ENCODE measurements at places on chromosomes 7 and 10.

- DNase-seq = no peak
Measured at GRCh38 chr10:63286754-63287264, 153.7 kb downstream of the NRBF2 start.

GRCh38 chr7:129494041-129494440 is 8.3 kb upstream of the SMKR1 start:
- no peak for DNase-seq

DNA sequence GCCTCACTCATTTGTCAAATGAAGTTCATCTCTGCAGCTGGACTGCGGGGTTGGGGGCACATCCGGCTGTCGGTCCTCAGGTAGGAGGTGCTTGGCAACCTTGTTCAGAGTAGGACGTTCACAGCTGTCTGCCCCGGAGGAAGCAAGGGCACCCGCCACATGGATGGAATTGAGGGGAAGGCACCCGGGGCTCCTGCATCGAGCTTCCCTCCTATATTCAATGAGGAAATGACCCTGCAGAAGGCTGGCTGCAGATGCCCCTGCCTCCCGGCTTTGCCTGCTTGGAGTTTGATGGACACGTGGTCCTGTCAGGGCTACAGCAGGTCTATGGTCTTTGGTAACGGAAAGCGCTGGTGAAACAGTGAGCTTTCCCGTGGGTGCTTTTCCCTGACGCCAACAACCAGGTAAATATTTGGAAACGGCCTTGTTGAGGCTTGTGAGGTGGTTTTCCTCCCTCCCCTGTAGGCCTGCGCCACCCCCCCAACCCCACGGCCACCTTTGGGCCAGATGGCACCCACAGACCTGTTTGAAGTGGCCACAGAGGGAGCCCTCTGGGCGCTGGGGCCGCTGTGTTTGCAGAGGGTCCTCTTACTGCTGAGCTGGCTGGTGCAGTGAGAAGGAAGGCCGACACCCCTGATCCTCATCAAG is 32.9 kb downstream of the HTRA1 start:
- DNase-seq = no peak

- DNase-seq = no peak
Measured at GRCh38 chr10:30691639-30692015, 62.1 kb upstream of the LYZL2 start.

- peak; percentile 5 for DNase-seq
Measured at GRCh38 chr10:128660726-128661125, 534.5 kb upstream of the MKI67 start.

GRCh38 chr10:11434324-11434723 is 177.1 kb downstream of the USP6NL start:
- DNase-seq = no peak

DNA sequence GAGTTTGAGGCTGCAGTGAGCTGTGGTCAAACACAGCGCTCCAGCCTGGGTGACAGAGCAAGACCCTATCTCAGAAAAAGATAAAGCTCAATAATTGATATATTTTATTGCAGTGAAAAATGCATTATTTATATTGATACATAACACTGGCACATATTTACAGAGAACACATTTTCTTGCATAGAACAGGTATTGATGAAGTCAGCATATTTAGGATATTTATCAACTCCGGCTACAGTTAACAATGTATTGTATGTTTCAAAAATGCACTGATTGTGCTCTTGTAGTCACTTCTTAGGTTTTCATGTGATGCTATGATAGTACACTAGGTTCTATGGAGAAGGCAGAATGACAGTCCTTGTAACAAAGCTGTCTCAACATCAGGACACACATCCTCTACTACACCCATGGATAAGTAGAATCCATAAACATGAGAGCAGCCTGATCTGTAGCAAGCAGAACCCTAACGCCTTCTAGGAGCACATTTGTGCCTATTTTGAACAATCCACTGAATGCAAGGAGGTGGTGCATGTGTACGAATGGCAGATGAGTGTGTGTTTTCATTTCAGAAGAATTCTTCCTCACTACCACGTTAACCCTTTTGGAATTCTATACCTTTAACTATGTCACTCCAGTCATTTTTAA is 586.1 kb upstream of the CELF2 start:
- no peak for DNase-seq

DNA sequence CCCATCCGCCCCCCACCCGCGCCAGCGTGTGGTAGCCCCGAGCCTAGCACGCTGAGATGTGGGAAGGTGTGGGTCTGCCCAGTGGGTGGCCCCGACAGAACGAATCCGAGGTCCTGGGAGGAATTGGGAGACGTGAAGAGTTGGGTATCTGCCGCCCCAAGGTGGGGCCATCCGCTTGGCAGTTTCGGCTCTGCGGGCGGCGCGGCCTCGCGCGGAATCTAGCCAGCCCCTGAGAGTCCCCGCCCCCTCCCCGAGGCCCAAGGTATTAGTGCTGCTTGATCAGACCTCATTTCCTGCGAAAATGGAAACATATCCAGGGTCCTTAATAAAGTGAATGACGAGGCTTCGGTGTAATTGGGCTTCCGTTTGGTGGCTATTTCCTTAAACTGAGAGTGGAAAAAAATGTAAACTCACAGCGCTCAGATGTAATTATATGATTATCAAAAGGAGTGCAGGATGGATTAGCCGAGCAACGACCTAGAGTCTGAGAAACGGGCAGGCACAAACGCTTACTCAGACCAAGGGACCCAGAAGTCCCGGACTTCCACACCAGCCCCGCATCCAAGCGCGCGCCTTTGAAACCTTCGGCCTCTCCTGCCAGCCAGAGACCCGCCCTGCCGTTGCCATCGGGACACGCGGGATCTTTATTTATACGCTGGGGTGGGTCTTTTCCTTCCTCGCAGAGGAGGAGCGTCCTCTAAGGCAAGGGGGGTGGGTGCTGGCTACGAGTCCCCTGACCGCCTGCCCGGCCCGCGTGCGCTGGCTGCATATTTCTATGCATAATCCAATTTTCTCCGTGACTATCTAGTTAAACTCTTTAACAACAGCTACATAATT is 12.8 kb downstream of the LBX1 start:
- DNase-seq = no peak

DNA sequence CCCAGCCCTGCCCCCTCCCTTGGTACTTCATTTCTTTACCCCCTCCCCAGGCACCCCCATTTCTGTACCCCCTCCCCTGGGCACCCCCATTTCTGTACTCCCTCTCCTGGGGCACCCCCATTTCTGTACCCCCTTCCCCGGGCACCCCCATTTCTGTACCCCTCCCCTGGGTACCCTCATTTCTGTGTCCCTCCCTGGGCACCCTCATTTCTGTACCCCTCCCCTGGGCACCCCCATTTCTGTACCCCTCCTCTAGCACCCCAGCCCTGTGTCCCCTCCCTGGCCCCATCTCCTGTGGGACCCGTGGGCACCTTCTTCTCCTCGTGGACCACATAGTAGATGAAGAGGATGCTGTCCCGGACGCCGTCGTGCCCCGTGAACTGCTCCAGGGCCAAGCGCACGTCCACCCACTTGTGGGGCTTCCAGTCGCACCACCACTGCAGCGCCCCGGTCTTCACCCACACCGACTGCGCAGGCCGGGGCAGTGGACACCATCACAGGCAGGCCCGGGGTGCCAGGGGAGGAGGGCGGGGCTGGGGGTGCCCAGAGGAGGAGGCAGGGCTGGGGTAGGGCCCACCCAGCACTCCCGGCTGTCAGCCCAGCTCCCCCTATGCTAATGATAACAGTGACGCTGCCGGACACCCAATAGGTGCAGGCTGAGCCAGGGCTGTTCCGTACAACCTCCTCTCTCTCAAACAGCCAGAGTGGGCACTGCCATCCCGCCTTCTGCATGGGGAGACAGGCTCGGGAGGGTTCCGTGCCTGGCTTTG is 20.4 kb downstream of the TECPR1 start:
- no peak for DNase-seq

DNA sequence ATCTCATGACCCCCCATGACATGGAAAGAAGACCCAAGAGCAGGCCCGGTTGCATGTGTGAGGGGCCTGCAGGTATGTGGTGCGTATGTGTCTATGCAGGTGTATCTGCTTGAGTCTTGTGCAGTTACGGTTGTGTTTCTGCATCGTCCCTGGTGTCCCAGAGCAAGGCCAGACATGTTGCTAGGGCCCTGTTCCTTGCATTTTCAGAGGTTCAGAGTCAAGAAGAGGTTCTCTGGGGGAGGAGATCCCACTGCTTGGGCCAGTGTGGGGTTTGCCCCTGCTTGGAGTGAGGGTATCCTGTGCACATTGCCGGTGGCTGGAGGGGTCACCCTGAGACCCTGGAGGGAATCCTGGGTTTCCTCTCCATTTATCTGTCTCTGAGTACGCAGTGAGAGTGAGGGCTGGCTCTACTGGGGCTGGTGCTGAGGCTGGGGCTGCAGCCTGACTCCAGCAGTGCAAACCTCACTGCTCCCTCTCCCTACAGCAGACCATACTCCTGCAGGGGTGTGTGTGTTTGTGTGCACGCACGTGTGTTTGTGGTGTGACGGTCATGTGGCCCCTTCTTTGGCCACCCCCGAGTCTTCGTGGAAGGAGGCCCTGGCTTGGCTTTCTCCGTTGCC is 4.1 kb downstream of the TRIM8 start:
- no peak for DNase-seq

All from KBM-7 (cell line).